Spleen (tissue), 13 donors: ENCODE measurements at places on chromosomes 1 and 21. TPM values are rescaled to one million over a fixed set of nuclear protein-coding genes. Genes with fewer than 3 reads are reported as not detected.

The MYCL gene
- 1.2 TPM for polyA plus RNA-seq

- no peak for DNase-seq
These were observed 25.0 kb upstream of the SYDE2 start for GRCh38 chr1:85225624-85226380.

DNA sequence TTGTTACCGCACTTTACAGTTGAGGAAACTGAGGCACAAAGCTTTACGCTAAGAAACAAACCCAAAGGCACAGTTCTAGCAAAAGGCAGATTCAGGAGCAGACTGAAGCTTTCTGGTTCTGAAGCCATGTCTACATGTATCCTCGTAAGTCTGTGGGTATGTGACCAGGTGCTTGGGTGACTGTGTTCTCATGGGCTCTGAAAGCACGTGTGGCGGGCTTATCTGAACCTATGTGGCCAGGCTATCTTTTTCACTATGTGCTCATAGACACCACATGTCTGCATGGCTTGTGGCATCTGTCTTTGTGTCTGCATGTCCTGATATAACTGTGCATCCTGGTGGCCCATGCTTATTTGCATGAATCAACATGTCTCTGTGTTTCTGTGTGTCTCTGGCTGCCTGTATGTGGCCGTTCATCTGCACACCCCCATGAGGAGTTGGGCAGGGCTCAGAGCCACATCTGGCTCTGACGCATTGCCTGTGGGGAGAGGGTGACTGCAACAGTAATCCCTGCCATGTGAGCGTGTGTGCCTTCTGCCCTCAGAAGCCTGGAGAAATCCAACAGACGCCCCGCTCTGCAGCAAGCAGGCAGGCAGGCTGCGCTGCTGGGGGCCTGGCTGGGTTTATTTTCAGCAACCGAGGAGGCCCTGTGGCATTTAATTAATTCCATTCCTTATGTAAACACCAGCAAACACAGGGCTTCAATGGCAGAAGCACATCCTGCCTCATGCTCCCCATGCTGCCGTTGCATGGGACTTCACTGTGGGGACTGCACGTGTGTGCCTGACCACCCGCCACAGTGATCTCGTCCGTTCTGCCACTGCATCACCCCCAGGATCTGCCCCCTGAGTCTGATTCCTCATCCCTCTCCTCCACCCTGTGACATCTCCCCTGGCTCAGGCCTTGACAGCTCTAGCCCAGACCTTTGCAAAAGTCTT, 115.4 kb downstream of the TRABD2B start:
- DNase-seq: no peak

The CELA2B gene
- polyA plus RNA-seq: not detected

- DNase-seq: no peak
These were observed 52.0 kb downstream of the EYA3 start for GRCh38 chr1:28036431-28036830.

- DNase-seq: no peak
These were observed 538.9 kb downstream of the LMO4 start for GRCh38 chr1:87867626-87868025.

GRCh38 chr21:27954543-27955165, 987.8 kb upstream of the ADAMTS5 start:
- no peak for DNase-seq

DNA sequence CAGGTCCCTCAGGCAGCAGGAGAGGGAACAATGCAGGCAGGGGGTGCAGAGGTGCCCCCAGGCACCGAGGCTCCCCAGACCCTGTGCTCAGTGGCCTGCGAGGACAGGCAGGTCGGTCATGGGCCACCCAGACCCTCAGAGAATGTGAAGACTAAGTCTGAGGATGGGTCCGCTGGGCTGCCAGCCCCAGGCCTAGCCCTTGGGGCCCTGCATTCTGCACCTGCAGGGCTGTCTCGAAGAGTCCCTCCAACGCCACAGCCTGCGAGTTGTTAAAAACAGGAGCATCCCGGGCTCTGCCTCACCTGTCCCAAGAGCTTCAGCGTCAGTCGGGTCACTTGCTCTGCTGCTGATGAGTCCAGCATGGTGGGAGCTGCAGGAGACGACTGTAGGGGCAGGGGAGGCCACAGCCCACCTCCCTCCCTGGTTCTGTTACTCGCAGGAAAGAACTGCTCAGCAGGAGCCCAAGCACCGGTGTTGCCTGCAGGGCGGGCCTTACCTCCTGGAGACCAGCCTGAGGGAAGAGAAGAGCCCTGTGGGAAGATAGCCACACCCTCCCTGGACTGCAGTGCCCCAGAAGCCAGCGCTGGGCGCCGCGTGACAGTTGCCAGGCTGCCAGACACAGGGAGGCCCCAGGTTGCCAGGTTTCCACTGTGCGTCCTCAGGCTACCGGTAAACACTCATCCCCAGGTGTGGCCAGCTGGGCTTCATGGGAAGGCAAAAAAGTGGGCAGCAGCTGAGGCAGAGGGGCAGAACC, 5.8 kb downstream of the C21orf58 start:
- DNase-seq: no peak

GRCh38 chr1:206907304-206907991, 10.2 kb downstream of the IL24 start:
- peak; percentile 77 for DNase-seq

The KIAA1614 gene
- polyA plus RNA-seq: 0.50 TPM

DNA sequence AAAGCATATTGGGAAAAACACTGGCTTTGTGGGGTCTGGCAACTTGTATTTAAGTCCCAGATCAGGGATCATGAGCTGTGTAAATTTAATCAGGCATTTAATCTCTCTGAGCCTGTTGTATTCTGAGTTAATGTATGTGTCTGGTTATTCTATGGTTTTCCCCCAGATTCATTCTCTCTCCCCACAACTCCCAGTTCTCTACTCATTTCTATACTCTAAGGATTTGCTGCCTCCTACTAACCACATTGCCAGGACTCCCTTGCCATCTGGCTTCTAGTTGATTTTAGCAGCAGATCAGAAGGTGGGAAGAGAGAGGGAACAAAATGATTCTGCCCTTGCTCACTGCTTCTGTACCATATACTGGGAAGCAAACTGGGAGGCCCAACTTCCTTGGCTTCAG, 31.4 kb upstream of the S1PR1 start:
- no peak for DNase-seq

The ACTN2 gene
- polyA plus RNA-seq: 0.39 TPM

DNA sequence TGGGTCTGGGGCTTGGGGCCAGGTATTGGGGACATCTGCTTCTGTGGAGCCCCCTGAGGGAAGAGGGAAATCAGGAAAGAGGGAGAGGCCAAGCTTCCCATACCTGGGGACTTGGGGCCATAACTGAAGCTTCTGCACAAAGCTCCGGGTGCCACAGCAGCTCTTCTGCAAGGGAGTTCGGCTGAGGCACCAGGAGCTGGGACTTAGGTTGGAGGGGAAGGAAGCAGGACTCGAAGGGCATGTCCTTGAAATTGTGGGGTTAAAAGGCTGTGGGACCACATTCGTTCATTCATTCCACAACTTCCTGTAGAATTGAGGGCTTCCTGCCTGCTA, 1.7 kb upstream of the EPS8L3 start:
- no peak for DNase-seq

- DNase-seq: no peak
These were observed 18.8 kb downstream of the ELF3 start for GRCh38 chr1:202029171-202029665.

DNA sequence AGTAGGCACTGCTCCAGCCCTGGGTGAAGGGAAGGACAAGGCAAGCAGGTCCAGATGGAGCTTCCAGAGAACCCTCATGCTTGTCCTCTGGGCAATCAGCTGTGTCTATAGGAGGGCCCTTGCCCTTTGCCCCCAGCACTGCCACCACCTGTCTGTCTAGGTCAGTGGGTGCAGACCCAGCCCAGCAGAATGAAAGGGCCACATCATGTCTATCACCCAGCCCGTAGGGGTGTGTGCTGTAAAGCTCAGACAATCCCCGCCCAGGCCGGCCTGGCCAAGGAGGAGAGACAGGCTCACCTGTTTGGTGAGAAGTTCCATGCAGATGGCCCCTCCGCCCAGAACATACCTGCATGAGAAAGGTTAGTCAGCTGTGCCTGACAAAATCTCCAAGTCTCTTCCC, 7.0 kb downstream of the UBE2Q1 start:
- no peak for DNase-seq

DNA sequence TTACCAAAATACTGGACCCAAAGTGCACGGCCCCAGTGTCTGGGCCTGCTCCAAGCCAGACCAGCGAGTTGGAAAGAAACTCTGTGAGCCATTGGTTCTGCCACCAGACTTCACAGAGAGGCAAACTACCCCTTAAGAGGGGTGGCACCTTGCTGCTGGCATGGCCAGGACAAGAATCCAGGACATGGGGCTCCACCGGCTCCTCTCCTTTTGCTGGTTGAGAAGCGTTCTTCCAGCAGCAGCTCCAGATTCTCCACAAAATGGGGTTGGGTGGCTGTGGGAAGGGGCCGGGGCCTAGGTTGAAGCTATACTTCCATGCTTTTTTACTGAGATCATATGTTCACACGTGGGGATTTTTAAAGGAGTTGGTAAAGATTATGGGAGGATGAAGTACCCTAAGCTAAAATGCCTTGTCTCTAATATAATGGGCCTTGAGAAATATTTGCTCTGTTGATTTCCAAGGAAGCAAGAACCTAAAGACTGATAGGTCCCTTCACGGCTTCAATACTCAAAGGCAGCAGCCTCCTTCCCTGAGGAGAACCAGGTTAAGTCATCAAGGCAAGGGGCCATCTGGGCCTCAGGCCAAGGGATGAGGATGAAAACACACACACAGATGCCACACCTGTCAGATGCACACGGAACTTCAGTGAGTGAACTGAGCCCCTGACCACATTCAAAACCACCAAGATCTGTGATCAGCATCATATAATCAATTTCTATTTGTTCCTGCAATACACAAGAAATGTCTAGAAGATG, 3.1 kb downstream of the C1orf198 start:
- peak; percentile 37 for DNase-seq
